Osteoblast (primary cell): ENCODE measurements at places on chromosomes 4 and X.

GRCh38 chr4:83208371-83209365, 75.9 kb downstream of the COQ2 start:
- DNase-seq = peak; percentile 73

DNA sequence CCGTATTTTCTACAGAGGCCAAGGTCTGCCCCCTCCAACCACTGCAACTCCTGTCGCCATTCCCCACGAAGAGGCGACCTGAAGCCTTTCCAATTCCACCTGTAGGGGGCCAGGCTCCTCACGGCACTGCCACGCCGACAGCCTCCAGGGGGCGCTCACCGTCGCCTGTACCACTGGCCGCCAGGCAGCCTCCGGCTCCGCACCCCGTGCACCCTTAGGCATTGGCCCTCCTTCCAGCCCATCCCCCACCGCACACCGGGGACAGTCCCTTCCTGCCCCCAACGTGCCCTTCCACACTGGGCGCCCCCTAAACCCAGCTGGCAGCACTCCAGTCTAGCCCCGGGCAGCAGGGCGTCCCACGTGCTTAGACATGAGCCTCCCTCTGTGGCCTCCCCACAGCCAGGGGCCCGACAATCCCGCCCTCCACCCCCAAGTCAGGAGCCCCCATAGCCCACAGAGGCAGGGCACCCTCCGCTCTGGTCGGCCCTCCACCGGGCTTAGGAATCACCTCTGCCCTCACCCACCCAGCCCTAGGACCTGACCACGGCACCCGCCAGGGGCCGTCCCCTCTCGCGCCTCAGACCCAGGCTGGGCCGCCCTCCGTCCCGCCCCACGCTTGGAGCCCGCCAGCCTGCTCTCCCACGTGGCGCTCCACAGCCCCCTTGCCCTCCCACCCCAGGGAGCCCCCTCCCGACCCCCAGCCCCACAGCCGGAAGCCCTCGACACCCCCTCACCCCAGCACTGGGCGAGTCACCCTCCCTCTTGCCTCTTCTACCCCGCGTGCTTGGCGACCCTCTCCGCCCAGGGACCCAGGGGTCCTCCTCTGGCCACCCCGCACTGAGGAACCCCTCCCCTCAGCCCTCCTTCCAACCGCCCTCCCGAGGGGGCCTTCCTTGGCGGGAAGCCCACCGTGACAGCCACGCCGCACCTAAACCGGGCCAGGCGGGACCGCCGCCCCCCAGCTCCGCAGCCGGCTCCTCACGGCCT, 711 bp downstream of the PNMA6E start:
- peak; percentile 94 for DNase-seq

GRCh38 chr4:162201673-162202072, 37.9 kb upstream of the FSTL5 start:
- DNase-seq = no peak

GRCh38 chrX:16601885-16602284, 48.1 kb upstream of the S100G start:
- DNase-seq = no peak

GRCh38 chrX:102712981-102713625, 855 bp downstream of the GPRASP2 start:
- DNase-seq = peak; percentile 85

DNA sequence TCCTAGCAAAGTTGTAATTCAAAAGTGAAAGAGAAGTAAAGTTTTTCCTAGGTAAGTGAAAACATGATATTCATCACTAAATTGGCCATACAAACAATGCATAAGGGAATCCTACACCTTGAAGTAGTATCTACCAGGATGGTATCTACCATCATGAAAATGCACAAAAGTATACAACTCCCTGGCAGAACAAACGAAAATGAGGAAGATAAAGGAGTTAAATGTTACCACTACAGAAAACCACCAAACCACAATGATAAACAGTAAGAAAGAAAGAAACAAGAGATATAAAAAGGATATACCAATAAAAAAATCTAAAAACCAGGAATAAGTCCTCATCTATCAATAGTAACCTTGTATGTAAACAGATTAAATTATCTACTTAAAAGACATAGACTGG, 26.9 kb downstream of the GK2 start:
- DNase-seq = no peak

DNA sequence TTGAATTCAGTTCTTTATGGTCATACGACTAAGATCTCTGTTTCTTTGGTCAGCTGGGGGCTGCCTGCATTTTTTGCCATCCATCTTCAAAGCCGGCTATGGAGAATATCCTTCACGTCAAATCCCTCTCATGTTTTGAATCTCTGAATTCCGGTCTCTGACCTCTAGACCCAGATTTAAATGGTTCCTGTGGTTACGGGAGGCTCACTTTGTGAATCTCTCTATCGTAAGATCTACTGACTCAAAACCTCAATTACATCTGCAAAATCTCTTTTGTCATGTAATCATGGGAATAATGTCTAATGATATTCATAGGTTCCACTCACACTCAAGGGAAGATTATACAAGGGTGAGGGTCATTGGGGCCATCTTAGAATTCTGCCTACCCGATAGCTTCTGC, 5.7 kb upstream of the MPC1L start:
- DNase-seq = no peak

DNA sequence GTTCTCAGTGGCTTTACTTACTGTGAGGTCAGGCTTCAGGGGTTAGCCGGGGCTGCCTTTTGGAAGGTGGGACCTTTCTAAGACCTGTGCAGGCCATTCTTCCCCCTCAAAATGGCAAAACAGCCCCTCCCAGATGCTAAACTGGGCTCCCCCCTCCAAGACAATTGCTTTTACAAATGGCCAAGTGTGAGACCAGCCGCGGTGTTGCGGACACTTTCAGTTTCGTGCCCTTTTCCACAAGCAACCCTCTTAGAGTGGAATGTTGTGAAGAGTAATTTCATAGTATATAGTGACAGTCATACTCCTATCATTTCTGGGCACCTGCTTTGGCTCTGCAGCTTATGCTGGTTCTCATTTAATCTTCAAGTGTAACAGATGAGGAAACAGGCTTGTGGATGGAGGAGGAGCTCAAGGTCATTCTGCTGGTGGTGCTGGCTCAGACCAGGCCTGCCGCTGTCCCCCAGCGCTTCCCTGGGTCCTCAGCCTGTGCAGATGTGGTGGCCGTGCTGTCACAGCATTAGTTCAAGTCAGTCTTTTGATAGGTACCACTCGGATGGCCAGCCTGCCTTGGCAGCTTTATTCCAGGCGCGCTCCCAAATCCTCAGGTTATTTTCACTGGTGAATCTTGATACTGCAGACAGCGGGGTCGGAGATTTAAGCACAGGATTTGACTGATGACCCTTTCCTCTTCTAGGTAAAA, 55.0 kb upstream of the TADA2B start:
- DNase-seq = peak; percentile 57

GRCh38 chr4:168849030-168849675, 160.9 kb downstream of the CBR4 start:
- no peak for DNase-seq

- no peak for DNase-seq
Measured at GRCh38 chr4:15682242-15683142, 865 bp downstream of the FAM200B start.

DNA sequence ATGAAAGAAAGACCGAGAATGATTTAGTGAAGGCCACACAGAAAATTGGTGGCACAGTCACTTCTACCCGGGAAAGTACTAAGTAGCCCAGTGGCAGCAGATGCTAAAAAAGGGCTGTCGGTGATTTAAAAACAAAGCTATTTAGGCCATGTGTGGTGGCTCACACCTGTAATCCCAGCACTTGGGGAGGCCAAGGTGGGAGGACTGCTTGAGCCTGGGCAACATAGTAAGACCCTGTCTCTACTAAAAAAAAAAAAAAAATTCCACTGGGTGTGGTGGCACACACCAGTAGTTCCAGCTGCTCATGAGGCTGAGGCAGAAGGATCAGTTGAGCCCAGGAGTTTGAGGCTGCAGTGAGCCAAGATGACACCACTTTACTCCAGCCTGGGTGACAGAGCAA, 144.2 kb downstream of the CBR4 start:
- DNase-seq = no peak

GRCh38 chrX:136806891-136807410, 26.2 kb upstream of the ARHGEF6 start:
- no peak for DNase-seq

- no peak for DNase-seq
Measured at GRCh38 chr4:152719801-152720556, 40.2 kb upstream of the TMEM154 start.
